ENCODE measurements at places on chromosomes 2 and 18.

GRCh38 chr2:56648802-56649201, 465.0 kb downstream of the CCDC85A start:
- DNase-seq, result no peak

GRCh38 chr18:13445241-13445897, 226.8 kb downstream of the LDLRAD4 start:
- no peak for DNase-seq

DNA sequence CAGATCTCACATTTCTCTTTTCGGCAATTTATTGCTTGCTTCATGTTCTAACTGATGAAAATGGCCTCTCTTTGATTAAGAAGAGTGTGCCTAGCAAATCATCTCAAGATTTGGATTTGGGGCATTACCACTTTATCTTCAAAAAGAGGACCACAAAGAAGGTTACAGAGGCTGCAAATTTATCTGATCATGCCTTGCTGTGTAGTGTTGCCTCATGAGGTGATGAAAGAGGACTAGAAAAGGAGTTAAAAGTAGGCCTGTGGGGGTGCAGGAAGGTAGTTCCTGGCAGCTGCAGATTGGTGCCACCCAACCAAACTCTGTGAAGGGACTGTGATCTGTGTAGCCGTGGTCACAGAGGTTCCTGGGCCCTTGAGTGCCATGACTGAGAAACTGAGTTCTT, 69.2 kb downstream of the PRELID3A start:
- no peak for DNase-seq

DNA sequence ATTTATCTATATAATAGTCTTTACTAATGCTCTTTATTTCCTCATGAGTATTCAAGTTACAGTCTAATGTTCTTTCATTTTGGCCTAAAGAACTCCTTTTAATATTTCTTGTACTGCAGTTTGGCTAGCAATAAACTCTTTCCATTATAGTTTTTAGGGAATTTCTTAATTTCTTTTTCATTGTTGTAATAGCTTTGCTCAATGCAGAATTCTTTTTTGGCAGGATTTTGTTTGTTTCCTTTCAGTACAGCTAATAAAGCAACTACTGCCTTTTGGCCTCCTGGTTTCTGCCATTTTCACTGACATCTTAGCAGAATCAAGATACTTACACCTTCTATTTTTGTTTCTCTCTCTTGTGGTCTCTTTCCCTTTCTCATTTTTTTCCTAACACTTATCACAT, 390.4 kb upstream of the RGPD4 start:
- DNase-seq, result no peak

GRCh38 chr2:217976301-217976700, 26.5 kb downstream of the TNS1 start:
- no peak for DNase-seq

- DNase-seq, result no peak
These were observed 48.1 kb downstream of the ADCY3 start for GRCh38 chr2:24871852-24872333.

GRCh38 chr18:46320297-46320696, 216.1 kb downstream of the HAUS1 start:
- DNase-seq, result no peak

- no peak for DNase-seq
These were observed 164.4 kb upstream of the VRK2 start for GRCh38 chr2:57881998-57882888.

- no peak for DNase-seq
These were observed 5.3 kb upstream of the PLEKHH2 start for GRCh38 chr2:43631618-43632317.

DNA sequence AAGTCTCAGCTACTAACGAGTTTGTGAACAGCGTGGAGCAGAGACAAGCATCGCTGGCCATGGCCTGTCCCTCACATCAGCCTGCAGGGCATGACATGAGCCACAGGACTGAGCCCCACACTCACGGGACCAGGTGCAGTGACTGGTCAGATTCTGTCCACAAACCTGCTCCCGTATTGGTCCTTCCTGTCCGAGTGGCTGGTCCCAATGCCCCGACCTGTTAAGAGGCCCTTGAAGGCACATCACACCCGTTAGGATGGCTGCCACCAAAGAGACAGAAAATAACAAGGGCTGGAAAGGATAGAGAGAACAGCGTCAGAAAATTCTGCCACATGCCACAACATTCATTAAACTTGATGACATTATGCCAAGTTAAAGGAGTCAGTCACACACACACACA, 403.2 kb upstream of the MYT1L start:
- DNase-seq, result no peak

- no peak for DNase-seq
These were observed 157.6 kb downstream of the RDH14 start for GRCh38 chr2:18402831-18403230.

DNA sequence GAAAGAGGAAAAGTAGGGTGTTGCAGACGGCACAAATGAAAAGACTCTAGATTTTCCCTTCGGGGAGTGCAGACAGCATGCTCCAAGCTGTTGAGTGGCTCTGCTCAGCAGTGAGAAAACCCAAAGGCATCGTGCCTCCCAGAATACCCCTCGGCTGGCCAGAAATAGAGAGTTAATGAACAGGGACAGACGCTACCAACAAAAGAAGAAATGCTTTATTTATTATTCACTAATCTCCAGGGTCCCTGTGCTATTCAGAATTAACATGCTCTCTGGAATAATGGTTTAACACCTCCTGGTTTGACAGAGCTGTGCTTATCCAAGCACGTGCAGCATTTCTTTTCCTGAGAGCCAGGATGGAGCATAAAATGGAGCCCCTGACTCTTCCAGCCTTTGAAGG, 82.3 kb downstream of the AQP4 start:
- no peak for DNase-seq

DNA sequence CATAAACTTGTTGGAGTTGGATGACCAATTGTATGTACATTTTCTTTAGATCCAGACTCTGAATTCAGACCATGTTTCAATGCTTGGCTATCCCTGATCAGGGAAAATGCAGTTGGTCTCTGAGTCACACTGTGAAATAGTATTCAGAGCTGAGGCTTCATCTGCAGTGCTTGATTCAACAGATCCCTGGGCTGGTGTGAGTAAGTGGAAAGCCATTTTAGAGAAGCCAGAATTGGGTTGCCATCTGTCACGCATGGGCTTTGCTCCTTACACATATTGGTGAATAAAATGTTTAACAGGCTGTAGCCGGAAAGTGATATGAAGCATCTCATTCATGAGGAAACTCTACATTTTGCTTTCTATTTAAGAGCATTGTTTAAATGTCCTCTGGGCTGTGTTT, 50.0 kb upstream of the ACYP2 start:
- DNase-seq, result no peak

GRCh38 chr2:121501031-121501430, 29.6 kb upstream of the RNU4ATAC start:
- peak; percentile 40 for DNase-seq

- DNase-seq, result no peak
These were observed at the start of gene MCFD2 for GRCh38 chr2:46915281-46915810. MCFD2 (minus strand) TSS chr2:46915806; CDS start chr2:46909171, 6,635 bp downstream.

DNA sequence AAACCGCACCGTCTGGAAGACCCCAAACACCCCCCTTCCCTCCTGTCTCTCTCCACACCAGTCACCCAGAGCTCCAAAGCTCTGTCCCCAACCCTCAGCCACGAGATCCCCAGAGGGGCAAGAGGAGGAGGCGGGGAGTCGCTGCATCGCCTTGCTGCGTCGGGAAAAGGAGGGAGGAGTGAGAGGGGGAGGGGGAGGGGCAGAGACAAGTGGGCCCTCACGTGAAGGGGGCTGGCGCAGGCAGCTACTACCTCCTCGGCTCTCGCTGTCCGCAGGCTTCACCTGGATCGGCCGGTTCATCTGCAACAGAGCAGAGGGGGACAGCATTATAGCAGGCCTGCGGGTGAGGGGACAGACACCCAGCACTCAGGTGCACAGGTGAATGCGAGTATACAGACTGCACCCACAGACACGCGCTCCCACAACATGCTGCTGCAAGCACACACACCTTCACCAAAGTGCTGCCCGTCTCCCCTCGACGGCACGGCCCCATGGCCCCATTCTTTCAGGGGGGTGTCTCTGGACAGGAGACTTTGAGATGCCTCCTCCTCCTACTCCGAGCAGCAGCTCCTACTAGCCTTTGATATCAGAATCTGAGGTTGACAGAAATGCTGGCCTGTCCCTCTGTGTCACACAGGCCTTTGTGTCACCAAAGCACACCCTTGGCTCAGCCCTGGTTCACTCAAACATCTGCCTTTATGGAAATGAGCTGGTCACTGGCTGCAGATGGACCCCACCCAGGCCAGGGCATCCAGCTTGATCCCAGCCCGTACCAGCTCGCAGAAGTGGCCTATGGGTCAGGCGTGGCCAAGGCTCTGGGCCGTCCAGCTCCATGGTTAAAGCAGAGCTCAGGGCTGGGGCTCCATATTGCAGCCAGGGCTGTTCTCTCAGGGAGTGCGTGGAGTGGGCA, 243.8 kb downstream of the CELF4 start:
- DNase-seq, result no peak

DNA sequence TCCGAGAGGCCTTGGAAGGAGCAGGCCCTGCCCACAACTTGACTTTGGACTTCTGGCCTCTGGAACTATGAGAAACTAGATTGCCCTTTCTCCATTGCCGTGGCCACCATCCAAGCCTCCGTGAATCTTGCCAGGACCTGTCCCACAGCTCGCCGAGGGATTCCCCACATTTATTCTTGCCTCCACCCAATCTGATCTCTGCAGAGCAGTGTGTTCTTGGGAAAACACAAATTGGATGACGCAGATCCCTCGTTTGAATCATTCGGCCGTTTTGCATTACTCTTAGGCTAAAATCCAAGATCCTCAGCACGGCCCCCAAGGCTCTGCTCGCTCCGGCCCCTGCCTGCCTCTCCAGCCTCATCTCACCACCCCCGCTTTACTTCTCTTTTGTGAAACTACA, 364.2 kb downstream of the ZNF516 start:
- DNase-seq, result no peak

GRCh38 chr2:212381428-212382102, 157.0 kb downstream of the ERBB4 start:
- DNase-seq, result no peak

GRCh38 chr2:223896833-223897311, 48.3 kb downstream of the WDFY1 start:
- DNase-seq, result no peak

GRCh38 chr2:168566974-168567665, 111.0 kb downstream of the CERS6 start:
- DNase-seq, result no peak

DNA sequence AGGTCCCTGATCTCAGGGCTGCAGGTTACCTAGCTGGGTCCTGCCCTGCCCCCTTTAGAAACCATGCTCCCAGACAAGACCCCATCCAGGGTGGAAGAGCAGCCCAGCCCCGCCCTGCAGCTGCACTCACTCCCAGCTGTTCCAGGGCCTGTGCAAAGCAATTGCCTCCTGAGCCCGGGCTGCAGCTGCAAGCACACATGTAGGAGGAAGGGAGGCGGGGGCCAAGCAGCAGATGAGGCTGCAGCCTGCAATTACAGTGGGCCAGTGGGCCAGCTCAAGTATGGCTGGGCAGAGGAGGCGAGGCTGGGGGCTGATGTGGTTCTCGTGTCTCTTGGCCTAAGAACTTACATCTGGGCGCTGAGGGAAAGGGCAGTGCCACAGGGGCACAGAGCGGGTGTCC, 65.4 kb upstream of the TUBA3E start:
- DNase-seq, result no peak

- no peak for DNase-seq
These were observed 64.9 kb upstream of the SLC39A10 start for GRCh38 chr2:195592105-195592504.

- no peak for DNase-seq
These were observed 103.8 kb downstream of the EPHA4 start for GRCh38 chr2:221468317-221468716.

- DNase-seq, result no peak
These were observed 186.7 kb downstream of the KLHL29 start for GRCh38 chr2:23571527-23572282.

DNA sequence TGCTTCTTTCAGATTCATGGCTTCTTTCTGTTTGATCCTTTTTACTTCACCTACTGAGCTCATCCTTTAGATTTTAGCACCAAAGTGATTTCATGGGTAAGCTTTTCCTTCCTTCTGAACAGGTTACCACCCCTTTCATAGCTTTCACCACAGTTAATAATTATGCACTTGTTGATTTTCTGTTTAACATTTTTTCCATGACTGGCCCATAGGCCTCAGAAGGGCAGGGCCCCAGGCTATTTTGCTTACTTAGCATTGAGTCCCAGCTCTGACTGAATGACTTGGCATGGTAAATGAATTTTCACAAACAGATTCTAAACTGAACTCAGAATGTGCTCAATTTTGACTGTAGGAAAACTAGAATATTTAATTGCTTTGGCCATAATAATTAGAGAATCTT, 177.0 kb downstream of the GCA start:
- no peak for DNase-seq

DNA sequence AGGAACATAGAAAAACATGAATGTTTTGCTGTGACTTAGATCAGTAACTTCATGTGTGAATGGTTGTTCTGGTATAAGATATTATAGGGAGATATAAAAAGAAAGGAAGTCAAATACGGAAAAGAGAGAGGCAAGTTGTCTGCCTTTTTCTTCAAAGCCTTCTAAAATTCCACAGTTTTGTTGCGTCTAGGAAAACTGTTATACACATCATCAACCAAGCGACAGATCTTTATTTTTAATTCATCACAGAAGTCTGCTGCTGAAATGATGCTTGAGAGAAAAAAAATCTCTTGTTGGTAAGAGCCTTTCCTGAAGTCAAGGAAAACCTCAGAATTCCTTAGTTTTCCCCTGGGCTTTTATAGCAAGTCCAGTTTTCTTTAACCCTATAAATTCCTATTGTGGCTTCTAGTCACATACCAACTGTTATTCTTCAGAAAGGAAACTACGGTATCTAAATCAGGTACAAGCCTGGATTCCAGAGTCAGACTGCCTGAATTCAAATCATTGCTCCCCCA, 36.3 kb upstream of the TANC1 start:
- no peak for DNase-seq

GRCh38 chr2:52613064-52613463, 1154.5 kb upstream of the CHAC2 start:
- DNase-seq, result no peak

GRCh38 chr2:20164061-20164733, 60.7 kb downstream of the SDC1 start:
- DNase-seq, result peak; percentile 33

DNA sequence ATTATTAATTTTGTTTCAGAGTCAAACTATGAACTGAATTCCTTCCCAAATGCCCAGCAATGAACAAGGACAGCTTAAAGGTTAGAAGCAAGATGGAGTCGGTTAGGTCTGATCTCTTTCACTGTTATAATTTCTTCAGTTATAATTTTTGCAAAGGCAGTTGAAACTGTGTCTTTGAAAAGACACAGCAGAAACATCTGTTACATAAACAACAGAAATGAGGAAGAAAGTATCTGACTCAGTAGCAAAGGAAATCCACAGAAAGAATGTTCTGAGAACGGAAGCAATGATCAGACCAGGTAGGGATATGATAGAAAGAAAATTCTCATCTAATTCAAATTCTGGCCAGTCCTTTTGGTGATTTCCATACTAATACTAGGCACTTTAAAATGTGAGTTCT, 5.2 kb upstream of the RMC1 start:
- no peak for DNase-seq

DNA sequence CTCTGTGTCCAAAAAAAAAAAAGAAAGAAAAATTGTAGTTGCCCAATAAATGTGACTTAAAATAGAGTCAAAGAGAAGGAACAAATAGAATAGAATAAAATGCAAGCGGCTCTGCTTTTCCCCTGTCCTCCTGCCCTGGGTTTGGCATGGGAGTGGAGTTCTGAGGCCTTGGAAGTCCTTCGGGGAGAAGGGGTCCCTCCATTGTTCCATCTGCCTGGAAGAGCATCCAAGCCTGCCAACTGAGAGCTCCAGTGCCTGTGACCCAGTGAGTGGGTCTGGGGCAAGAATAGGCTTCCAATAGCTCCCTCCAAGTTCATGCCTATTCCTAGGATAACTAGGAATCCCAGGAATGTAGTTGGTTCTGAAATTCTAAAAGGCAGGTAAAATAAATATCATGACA, 321.4 kb downstream of the MYCN start:
- no peak for DNase-seq

Measured in GM13976 (cell line).